ENCODE measurements at places on chromosomes 6 and 20.
A peak's percentile ranks its signal among the peaks of the same experiment; 100 is the strongest.

GRCh38 chr20:40767615-40767924, 78.5 kb upstream of the MAFB start:
- DNase-seq = no peak

- no peak for DNase-seq
Observed at GRCh38 chr6:153150752-153151440, 19.8 kb upstream of the RGS17 start.

GRCh38 chr6:156686301-156686994, 90.7 kb upstream of the ARID1B start:
- DNase-seq = no peak

GRCh38 chr20:20375862-20376261, 8.0 kb downstream of the INSM1 start:
- no peak for DNase-seq

- no peak for DNase-seq
Observed at GRCh38 chr6:168756009-168756634, 315.1 kb downstream of the SMOC2 start.

- DNase-seq = no peak
Observed at GRCh38 chr20:19501476-19502115, 256.5 kb upstream of the RIN2 start.

DNA sequence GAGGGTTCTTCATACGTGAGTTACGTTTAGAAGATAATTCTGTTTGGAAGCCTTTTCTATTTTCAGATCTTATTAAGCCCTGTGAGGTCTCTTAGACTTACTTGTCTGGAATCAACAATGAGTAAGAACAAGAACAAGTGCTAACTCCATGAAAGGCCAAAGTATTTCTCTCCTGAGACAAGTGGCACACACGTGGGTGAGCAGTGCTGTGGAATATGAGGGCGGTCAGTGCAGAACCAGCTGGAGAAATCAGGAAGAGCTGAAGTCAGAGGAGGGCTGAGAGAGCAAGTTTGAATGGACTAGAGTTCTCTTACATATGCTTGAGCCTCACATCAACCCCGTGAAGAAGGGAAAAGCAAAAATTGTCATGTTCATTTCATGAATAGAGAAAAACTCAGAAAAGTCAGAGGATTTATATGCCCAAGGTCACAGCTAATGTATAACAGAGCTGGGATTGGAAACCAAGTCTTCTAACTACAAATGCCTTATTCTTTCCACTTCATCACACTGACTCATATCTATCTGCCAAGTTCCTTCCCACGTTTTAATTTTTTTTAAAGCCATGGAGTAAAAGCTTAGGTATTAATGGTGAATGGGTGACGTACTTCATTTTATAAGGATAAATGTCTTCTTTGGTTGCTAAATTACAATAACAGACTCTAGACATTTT, 201.3 kb upstream of the DTNBP1 start:
- no peak for DNase-seq

DNA sequence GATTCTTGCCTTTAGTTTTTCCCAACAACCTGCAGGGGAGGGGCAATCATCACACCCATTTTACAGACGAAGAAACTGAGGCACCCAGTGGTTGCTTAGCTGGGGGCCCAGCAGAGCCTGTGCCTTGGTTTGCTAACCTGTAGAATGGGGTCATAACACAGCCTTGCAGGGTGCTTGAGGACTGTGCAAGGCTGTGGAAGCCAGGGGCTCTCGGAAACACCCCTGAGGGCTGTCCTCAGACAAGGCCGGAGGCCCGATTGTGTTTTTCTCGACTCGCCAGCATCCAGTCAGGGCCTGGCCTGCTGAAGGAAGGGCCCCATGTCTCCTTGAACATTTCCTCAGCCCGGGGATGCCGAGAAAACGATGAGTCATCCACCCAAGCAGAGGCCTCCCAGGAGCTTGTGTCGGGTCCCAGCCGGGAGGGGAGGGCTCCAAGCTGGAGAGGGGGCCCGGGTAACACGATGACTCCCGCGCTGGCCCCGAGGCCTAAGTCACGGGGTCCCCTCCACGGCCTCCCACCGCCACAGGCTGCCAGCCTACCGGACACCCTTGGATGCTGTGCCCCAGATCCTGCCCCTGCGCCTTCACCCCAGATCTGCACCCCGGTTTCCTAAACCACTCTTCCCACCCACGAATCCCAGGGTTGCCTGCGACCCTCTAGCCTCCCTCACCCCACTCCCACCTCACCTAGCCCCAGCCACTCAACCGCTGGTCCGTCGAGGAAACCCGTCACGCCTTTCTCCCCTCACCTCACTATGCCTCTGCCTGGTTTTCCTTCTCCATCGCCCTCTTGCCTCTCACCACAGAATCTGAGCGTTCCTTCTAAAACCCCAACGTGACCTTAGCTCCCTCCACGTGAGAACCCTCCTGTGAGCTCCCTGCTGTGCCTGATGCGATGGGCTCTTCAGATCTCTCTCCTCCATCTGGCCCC, 10.6 kb downstream of the NOL4L start:
- DNase-seq = no peak

- DNase-seq = peak; percentile 24
Observed at GRCh38 chr6:28880894-28881780, 42.6 kb downstream of the TRIM27 start.

DNA sequence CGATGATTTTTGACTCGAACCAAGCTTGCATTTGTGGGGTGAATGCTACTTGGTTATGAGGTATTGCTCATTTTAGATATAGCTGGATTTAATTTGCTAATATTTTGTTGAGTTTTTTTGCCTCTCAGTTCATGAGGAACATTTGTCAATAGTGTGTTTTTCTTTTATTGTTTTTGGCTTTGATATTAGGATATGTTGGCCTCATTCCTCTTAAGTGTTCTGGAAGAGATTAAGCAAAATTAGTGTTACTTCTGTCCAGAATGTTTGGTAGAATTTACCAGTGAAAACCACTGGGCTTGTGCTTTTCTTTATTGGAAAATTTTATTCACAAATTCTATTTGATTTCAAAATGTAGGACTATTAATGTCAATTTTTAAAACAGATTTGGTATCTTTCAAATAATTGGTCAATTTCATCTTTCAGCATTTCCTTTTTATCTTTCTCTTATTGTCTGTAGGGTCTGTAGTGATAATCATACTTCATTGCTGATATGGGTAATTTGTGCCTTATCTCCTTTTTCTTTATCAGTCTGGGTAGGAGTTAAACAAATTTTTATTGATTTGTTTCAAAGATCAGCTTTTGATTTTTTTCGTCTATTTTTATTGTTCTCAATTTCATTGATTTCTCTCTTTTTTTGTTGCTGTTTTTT, 14.1 kb downstream of the AIG1 start:
- DNase-seq = no peak

GRCh38 chr20:47201074-47201730, 155.3 kb downstream of the ZMYND8 start:
- DNase-seq = no peak

- no peak for DNase-seq
Observed at GRCh38 chr20:34553366-34553867, 5.1 kb upstream of the MAP1LC3A start.

DNA sequence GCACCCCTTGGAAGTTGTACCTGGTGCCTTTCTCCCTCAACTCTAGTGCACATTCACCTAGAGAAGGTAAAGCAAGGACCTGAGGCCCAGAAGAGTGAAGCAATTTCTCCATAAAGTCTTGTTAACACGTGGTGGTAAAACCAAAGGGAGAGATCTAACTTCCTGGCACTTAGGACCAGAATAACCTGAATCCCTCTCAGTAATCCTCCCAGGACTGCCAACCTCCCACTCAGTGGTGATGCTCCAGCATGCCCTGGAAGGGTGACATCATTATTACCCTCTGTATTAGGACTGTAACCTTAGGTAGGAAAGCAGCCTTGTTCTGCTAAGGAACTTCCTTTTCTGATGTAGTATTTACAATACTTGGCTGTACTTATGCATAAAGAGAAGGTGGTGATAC, 330.6 kb upstream of the MARCKS start:
- no peak for DNase-seq

Measured in substantia nigra (tissue), 51 donors.